ENCODE measurements at places on chromosomes 2 and 18. TPM values are rescaled to one million over a fixed set of nuclear protein-coding genes. Genes with fewer than 3 reads are reported as not detected.

Gene ITPRID2
- total RNA-seq = 162 TPM

Gene GMPPA
- total RNA-seq = 50.1 TPM

Gene IL1R1
- total RNA-seq = 224 TPM

Gene EML6
- 1.3 TPM for total RNA-seq

Gene MALL
- total RNA-seq = 288 TPM

Gene CDH7
- 0.34 TPM for total RNA-seq

Gene MAPRE3
- 23.5 TPM for total RNA-seq

Gene DLX1
- total RNA-seq = not detected

Gene DSG3
- not detected for total RNA-seq

Gene UCN
- 2.6 TPM for total RNA-seq

Gene TUBB8B
- total RNA-seq = not detected

Gene SLC23A3
- 4.4 TPM for total RNA-seq

Gene EPAS1
- 962 TPM for total RNA-seq

Gene DLX2
- not detected for total RNA-seq

Gene MFSD2B
- 0.31 TPM for total RNA-seq

Gene PLCL1
- total RNA-seq = 3.4 TPM

Gene REEP1
- total RNA-seq = 4.8 TPM

Gene CCDC121
- 2.9 TPM for total RNA-seq

Gene PJVK
- 2.7 TPM for total RNA-seq

Gene ASXL3
- total RNA-seq = 1.5 TPM

Gene GPR75
- 1.3 TPM for total RNA-seq

Gene TDRD15
- not detected for total RNA-seq

Gene DAPL1
- total RNA-seq = not detected

Gene LRRC30
- total RNA-seq = not detected

Gene DSC2
- total RNA-seq = 21.0 TPM

Gene SMC6
- 19.9 TPM for total RNA-seq

Gene DCDC2C
- not detected for total RNA-seq

Gene SOX11
- 0.23 TPM for total RNA-seq

Gene HOXD11
- not detected for total RNA-seq

Gene ZSWIM2
- not detected for total RNA-seq

Gene SP9
- not detected for total RNA-seq

Gene CNTNAP5
- total RNA-seq = not detected

Gene UGT1A10
- not detected for total RNA-seq

Gene MC4R
- 0.16 TPM for total RNA-seq

Gene MLPH
- total RNA-seq = 296 TPM

Gene HMSD
- 4.7 TPM for total RNA-seq

Gene SEC11C
- total RNA-seq = 64.4 TPM

Gene RAB17
- total RNA-seq = 35.5 TPM

Gene SERPINB10
- not detected for total RNA-seq

Gene PRADC1
- 23.1 TPM for total RNA-seq

Gene IL36RN
- not detected for total RNA-seq

Gene BCL11A
- 4.0 TPM for total RNA-seq

Gene CYP26B1
- 3.1 TPM for total RNA-seq

Gene CIDEA
- total RNA-seq = not detected

Gene ALPP
- 14.1 TPM for total RNA-seq

Gene SCYGR4
- total RNA-seq = not detected

Gene ARHGEF4
- 4.3 TPM for total RNA-seq

Gene UNC80
- total RNA-seq = not detected

Gene CROCC2
- 2.3 TPM for total RNA-seq

Gene IL18RAP
- 0.64 TPM for total RNA-seq

Gene GREB1L
- 0.55 TPM for total RNA-seq

Data from left lung (tissue), 14 donors.